ENCODE measurements at places on chromosomes 3 and 15.

DNA sequence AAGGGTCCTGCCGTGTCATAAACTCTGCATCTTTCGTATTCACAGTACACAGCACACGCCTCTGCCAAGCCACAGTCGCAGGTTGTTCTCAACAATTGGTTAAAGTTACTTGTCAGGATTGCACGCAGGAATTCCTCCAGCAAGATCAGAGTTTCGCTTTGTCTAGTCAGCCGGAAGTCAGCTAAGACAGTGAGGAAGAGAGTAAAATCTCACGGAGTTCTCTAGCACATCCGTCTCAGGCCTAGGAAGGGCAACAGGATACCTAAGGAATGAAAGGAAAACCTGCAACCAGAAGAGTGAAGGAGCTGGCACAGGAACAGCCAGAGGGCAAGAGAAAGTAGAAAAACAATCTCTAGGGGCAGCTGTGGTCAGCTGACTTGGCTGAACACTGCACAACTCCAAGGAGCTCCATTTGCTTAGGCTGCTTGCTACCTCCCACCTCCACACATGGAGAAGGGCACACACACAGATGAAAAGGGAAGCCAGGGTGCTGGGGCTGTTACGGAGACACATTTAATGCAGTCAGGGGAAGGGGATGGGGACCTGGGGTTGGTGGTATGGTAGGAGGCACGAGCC, 23.7 kb downstream of the RORA start:
- no peak for DNase-seq

DNA sequence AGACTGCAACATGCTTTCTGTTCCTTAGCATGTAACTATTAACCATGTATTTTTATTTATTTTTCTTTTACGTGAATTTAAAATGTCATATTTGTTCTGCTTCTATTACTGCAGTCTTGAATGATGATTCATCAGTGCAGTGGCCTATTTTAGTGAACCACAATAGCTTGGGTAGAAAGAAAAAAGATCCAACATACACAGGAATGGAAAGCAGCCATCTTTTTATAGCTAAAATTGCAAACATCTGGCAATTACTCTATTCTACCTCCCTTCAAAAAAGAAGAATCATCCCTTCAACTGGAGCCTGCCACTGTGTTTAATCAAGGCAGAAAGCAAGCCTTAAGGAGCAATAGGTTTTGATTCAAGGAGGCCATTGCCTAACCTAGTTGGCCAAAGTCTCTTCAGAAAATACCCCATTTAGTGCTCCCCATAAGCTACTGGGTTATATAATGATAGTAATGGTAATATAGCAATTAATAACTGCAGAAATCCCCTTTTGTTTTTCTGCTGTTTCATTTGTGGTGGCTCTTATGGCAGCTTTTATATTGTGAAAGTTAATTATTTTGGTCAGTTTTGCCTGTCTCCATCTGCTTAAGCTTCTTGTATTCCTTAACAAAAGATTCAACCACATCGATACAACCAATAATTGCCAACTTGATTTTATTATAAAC, 267.3 kb downstream of the LPP start:
- DNase-seq = no peak

DNA sequence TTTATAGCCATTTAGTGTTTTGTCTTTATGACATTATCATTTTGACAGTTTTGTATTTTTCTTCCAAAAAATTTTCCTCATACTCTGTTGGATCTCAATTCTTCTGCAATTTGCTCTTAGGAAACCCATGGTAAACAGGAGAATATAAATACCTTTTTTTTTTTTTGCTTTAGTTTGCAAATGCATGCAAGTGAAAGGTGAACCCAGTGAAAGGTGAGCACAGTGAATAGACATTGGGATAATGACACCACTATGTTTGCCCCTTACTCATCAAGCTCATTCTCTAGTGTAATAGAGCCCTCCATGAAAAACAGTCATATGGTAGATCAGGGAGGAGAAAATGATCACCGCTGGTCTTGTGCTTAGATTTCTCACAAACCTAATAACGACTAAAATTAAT, 59.0 kb upstream of the TRPC1 start:
- DNase-seq = no peak

GRCh38 chr3:30578479-30578878, 27.9 kb upstream of the TGFBR2 start:
- no peak for DNase-seq

GRCh38 chr3:15476378-15476777, 45.1 kb downstream of the COLQ start:
- no peak for DNase-seq

- no peak for DNase-seq
Measured at GRCh38 chr3:19735111-19735510, 198.9 kb downstream of the EFHB start.

- no peak for DNase-seq
Measured at GRCh38 chr3:108488631-108489030, 21.8 kb downstream of the MYH15 start.

DNA sequence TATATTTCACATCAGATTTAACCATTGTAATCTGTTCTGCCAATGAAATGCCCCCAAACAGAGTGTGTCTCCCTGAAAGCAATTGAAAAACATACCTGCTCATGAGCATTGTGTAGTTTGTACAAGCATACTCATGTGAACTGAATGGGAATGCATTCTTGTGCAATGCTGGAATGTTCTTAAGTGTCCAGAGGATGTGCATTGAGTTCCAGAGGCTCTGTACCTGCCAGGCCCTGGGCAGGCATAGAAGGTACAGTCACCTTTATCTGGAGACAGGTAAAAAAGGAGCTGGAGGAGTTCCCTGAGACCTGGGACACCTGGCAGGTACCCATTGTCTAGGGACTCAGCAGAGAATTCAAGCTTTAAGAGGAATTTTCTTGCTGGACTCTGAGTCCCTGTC, 2.8 kb downstream of the MRAS start:
- no peak for DNase-seq

DNA sequence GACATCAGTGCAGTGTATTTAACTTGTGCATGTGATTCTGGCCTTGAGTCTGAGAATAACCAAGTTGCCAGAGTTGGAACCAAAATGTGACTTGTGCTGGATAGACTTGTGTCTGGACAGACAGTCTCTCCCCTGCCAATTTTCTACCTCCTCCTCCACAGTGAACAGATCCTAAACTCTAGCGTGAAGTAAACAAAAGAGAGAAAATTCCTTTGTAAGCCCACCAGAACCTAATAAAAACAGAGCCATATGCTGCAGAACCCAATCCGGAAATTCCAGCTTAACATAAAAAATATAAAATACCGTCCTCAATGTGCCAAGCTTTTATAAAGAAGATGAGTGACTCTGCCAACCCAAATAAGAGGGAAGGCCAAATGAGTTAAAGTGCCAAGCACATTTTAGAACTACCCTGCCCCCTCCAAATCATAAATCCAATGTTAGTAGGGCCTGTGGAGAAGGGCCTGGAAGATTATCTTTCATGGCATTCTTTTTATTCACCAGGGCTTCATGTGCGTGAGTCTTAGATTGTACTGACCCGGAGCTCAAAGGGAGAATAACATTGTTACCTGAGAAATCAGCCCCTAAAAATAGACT, 344.6 kb upstream of the PROK2 start:
- no peak for DNase-seq

GRCh38 chr15:35397027-35397426, 148.9 kb downstream of the DPH6 start:
- no peak for DNase-seq

DNA sequence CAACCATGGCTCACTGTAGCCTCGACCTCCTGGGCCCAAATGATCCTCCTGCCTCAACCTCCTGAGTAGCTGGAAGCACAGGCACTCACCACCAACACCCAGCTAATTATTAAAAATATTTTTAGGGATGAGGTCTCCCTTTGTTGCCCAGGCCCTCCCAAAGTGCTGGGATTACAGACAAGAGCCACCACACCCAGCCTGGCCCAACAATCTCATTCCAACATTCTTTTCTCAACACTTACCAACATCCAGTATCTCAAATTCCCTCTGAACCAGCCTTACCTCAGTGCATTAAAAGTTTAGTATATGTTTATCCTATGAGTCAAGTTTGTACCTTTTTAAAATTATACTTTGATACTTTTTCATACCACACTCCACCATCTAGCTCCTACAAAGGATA, 25.0 kb downstream of the ANXA2 start:
- no peak for DNase-seq

- DNase-seq = no peak
Measured at GRCh38 chr3:10925436-10926255, 66.9 kb upstream of the SLC6A1 start.

GRCh38 chr15:95958382-95958781, 372.1 kb upstream of the NR2F2 start:
- no peak for DNase-seq

DNA sequence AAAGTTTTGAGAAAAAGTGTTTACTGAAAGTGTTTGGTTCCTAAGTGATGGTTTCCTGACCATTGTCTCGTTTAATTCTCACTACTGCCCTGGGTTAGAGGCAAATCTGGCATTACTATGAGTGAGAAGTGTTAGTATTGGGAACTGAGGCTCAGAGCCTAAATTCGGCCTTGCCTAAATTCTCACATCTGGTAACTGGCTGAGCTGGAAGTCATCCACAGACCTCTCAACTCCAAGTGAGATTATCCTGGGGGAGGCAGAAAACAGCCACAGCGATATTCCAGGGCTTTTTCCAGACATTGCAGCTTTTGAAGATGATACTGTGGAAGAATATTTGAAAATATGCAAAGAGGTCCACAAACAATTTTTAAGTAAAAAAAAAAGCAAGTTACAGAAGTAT, 85.1 kb upstream of the TRA2B start:
- no peak for DNase-seq

DNA sequence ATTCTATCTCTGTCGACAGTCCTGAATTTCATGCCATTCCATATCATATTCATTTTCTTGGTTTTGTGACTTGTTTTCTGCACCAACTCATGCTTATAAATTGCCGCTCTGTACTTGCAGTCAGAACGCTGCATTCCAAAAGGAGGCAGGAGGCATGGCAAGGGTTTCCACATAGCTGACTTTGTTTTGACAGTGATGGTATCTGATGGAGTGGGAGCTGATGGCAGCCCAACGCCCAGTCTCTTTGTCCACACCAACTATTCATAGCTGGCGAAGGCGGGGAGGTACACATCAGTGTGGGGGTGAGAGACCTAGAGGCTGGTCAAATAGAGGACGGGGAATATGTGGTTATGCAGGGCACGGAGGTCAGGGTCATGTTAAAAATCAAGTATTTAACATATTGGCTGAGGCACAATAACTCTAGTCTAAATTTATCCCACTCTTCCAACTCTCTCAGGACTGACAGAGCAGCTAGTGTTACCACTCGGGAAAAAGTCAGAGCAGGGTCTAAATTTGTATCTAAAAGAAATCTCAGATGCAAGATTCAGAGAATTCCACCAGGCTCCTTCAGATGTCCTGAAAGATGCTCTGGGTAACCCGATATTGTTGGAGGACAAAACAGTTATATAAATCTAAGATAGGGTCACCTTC, 67.8 kb upstream of the ATP13A3 start:
- DNase-seq = no peak

DNA sequence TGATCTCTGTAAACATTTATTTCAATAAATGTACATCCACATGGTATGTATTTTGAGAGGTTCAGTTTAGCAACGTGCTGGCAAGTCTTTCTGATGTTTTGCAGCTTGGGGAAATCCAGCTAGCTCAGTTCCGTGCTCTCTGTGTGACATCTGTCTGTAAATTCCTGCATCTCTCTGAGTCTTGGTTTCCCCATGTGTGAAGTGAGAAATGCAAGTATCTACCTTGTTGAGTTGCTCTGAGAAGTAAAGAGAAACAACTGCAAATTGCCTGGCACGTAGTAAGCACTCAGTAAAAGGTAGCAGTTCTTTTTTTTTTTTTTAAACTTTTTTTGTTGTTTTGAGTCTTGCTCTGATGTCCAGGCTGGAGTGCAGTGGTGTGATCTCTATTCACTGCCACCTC, 30.2 kb upstream of the MORF4L1 start:
- DNase-seq = no peak

- no peak for DNase-seq
Measured at GRCh38 chr3:52798978-52799476, 4.4 kb downstream of the ITIH3 start.

DNA sequence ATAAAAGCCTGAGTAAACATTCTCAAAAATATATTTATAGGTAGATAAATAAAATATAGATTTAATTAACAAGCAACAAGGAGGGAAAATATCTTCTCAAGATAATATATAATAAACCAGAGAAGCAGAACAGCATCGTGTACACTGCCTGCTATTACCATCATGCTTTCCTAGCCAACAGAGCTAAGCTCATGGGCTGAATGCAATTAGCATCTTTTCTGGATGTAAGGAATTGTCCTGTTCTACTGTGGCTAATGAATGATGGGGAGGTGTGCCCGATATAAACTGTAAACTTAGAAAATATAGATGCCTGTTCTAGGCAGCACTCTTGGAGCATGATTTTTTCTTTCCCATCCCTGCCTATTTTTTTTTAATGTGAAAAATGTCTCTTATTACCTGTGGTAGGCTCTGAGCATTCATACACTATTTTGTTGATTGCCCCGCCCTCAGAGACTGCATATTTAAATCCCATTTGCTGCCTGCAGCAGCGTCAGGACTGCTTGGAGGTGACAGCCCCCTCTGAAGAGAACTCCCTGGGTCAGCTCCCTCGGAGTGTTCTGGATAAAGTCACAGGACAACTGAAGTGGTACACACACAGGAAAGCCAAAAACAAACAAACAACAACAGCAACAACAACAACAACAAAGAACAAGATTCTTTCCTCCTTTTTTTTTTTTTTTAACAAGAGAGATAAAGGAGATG, 312.3 kb downstream of the SATB1 start:
- no peak for DNase-seq
